ENCODE measurements at places on chromosomes 5 and 9.

DNA sequence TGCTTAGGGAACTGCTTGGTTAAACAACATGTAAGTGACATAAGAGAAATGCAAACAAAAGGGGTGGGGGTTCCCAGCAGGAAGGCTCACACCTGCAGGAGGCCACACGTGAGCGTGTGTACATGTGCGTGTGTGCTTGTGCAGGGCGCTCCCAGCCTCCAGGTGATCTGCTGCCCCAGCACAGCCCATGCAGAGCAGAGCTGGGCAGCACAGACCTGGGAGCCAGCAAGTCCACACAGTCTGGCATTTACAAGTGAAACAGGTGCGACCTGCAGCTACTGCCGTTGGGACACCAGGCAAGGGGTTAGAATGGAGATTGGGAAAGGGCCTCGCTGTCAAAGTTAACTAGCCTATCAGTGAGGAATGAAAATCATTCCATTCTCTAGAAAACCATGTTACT is 41.8 kb downstream of the GRAMD2B start:
- DNase-seq = no peak

DNA sequence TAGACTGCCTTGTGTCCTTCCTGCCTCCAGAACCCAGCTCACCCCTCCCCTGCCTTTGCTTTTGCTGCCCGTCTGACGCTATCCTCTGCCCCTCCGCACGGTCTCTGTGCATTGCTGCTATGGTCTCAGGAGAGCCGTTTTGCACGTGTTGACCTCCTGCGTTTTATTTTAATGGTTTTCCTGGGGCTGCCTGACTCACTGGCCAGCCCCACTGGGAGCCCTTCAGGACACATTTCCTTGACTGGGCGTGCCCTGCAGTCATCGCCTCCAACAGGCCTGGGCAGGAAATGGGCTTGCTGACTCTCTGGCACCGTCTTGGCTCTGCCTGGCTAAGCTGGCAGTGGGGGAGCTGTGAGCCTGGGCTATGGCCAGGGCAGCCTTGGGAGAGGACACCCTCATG is 17.9 kb upstream of the ASS1 start:
- DNase-seq = peak; percentile 89

- DNase-seq = no peak
Measured at GRCh38 chr9:79885093-79885857, 313.5 kb downstream of the TLE4 start.

DNA sequence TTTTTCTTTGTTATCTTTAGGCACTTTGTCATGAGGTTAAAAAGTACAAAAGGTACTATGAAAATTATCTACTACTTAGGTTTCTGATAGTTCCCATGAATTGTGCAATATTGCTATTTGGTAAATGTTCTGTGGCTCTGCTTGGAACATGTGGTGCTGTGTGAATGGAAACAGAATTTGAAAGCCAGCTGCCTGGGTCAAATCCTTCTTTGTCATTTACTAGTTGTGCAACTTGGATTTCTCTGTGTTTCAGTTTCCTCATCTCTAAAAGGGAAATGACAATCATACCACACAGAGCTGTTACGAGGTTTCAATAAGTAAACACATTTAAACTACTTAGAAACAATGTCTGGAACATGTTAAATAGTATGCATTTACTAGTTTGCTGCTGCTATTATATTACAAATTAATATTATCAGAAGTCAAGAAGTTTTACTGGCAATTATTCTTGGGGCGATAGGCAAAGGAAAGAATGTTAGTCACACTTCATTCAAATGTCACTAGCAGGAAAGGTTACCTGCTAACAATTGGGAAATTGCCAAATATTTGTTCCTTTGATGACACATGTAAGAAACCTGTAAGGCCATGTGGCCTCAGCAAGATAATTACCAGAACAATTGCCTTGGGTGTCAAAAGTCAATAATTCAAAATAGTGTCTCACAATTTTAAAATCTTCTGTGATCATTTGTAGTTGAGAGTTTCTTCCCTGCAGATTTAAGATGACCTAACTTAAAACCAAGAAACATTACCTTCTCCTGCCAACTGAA is 184.8 kb downstream of the KIAA0825 start:
- DNase-seq = peak; percentile 2

DNA sequence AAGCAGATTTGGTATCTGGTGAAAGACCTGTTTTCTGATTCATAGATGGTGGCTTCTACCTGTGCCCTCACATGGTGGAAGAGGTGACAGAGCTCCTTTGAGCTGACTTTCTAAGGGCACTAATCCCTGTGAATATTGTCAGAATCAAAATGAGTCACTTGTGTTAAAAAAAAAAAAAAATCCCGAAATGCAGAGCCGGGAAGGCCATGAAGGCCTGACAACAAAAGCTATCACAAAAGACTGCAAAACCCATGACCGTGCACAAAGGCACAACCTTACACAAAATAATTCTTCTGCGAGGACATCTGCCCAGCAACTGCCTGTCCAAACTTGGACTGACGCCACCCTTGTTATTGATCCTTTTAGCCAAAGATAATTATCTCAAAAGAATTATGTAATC is 19.6 kb upstream of the UBTD2 start:
- no peak for DNase-seq

- DNase-seq = no peak
Measured at GRCh38 chr5:68271124-68271523, 55.6 kb downstream of the PIK3R1 start.

- DNase-seq = peak; percentile 39
Measured at GRCh38 chr5:62093976-62094375, 212.0 kb upstream of the KIF2A start.

- DNase-seq = no peak
Measured at GRCh38 chr9:126151686-126152134, 174.9 kb upstream of the MVB12B start.

DNA sequence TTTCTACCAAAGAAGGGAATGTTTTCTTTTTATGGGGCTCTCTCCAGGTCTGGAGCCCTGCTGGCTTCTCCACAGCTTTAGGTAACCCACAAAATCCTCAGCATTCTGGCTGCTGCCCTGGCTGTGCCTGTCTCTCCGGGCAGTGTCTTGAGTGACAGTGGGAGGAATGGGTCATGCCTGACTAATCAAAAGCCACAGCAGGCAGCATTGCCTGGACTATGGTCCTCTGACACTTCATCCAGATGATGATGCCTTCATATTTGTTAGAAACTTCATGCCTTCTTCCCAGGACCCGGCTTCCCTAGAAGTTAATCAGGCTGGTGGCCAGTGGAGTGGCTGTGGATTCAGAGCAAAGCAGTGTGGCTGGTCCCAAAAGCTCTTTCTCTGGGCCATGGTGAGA is 32.2 kb upstream of the TGFBI start:
- DNase-seq = peak; percentile 93

Data from fibroblast of skin of back (primary cell).